Stimulated activated CD8-positive, alpha-beta memory T cell treated with anti-CD3 and anti-CD28 coated beads, Interleukin-2, amount 100 ng/mL, for 1 hour (primary cell): ENCODE measurements at places on chromosomes 1 and 21.

- DNase-seq, result no peak
These were observed 52.7 kb downstream of the PKN2 start for GRCh38 chr1:88736633-88737248.

GRCh38 chr1:53733975-53734649 is 4.9 kb downstream of the GLIS1 start:
- no peak for DNase-seq

DNA sequence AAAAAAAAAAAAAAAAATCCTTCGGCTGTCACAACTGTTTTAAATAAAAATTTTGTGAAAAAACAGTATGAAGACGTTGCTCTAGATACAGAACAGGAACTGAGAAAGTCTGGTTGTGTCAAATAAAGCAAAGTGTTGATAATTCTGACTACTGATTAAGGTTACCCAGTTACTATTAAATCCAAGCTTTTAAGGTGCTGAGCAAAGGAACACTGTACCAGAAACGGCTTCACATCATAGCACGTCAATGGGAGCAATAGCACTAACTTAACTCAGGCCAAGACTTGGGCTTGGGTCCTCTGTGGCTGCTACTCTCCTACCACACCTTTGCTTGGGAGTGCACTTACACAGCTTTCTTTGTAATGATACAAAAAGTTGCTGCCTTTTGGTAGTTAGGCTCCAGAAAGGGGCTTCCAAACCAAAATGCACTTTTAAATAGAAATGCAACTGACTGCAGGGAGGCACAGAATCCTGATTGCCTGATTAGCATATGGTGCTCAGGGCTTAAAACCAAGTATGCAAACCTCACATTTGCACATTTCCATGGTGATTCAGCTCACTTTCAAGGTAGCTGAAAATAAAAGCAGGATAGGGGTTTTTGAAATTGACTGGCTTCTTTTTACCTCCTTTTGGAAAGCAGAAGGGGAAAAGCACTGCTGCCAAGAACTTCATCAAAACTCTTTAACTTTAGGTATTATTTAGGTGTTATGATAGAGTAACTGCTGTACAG is 6.3 kb downstream of the MCL1 start:
- no peak for DNase-seq

GRCh38 chr1:21816602-21817302 is 4.7 kb downstream of the LDLRAD2 start:
- DNase-seq, result no peak

- no peak for DNase-seq
These were observed 15.5 kb upstream of the HMGB4 start for GRCh38 chr1:33848205-33848937.

GRCh38 chr1:1596493-1597274 is 3.3 kb downstream of the FNDC10 start:
- DNase-seq, result no peak

- DNase-seq, result no peak
These were observed 424.2 kb upstream of the VAMP3 start for GRCh38 chr1:7346600-7347570.

DNA sequence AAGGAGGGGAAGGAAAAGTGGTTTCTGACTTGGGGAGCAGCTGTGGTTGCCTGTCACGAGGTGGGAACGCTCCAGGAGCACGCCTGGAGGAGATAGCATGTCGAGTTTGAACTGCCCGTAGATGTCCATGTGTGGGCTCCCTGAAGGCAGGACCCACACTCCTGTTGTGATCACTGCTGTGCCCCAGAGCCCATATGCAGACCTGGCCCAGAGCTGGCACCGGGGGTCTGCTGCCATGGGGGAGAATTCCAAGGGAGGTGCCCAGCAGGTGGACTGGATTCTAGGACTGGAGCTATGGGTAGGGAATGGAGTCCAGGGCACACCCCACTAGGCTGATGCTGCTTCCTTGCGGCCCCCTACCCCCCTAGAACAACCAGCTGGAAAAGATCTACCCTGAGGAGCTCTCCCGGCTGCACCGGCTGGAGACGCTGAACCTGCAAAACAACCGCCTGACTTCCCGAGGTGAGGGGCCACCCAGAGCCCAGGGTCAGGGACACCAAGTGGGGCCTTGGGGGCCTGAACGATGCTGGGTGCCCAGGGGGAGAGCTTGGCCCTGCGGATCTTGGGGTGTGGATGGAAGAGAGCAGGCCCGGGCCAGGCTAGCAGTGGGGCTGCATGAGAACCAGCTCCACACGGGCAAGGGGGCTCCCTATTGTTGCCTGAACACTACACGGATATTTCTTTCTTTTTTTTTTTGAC is 9.3 kb downstream of the PODN start:
- DNase-seq, result no peak

DNA sequence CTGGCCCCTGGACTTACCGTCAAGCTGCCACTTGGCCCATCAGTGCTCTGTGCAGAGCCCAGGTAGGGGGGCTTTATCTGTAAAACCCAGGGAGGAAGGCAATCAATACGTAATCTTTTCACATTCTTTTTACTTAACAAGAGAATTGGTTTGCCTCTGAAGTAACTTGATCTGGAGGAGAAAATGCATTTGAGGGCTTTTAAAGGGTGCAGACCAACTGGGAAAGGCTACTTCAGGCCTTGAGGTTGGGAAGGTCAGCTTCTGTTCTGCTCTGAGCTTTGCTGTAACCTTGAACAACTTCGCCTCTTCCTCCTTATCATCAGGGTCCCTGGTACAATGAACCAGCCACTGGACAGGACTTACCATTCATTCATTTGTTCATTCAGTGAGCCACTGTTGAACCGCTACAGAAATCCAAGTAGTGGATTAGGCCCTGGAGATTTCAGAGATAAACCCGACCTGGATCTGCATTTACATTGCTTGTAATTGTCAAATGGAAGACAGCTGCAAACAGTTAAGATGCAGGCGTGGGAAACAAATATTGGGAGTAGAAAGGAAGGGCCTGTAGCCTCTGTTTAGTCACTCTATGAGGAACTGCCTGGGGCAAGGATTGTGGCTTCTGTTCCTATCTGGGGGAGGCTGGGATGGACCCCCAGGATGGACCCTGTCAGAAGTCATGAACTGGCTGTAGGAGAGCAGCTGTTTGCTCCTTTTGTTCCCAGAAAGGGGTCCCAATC is 90.9 kb downstream of the MAN1C1 start:
- no peak for DNase-seq

DNA sequence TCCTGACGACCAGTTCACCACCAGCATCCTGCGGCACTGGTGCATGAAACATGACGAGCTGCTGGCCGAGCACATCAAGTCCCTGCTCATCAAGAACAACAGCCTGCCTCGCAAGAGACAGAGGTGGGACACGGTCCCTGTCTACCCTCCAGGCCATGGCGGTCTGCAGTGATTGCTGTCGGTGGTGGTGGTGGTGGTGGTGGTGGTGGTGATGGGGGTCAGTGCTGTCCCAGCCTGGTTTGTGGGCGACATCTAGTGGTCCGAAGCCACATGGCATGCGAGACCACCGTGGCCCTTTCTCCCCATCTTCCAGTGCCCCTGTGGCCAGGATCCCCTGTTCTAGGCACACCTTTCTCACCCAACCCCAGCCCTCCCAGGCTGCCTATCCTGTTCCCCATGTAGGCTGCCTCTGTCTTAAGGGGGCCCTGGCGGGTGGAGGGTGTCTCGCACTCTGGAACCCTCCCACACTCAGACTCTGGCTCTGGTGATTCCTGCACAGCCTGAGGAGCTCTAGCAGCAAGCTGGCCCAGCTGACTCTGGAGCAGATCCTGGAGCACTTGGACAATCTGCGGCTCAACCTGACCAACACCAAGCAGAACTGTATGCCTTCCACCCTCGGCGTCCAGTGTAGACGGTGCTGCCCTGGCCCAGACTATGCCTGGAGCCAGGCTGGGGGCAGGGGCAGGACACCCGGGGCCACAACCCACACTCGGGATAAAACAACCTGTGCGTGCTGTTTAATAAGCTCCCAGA is 3.2 kb upstream of the SLC27A3 start:
- DNase-seq, result no peak

- peak; percentile 52 for DNase-seq
These were observed 61.0 kb downstream of the IER5 start for GRCh38 chr1:181149326-181150125.

GRCh38 chr1:63857478-63857877 is 83.7 kb downstream of the ROR1 start:
- DNase-seq, result no peak

- no peak for DNase-seq
These were observed 612.8 kb downstream of the LMO4 start for GRCh38 chr1:87941337-87941946.

DNA sequence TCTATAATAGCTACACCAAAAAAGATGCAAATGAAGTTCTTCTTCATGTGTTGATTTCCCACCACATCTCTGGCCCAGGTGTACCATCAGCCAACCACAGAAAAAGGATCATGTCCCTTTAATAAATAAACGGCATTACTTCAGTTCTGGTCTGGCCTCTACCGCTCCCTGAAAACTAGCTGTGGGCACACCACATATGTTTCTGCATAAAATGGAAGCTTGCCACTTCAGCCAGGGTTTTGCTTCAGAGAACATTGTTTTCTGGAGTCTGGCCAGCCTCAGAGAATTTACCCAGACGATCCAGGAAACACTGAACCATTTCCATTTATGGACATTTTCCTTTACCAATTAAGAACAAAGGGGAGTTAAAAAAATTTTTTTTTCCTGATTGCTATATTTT is 5.8 kb upstream of the LAMC2 start:
- no peak for DNase-seq

- DNase-seq, result no peak
These were observed 160.8 kb downstream of the DISP1 start for GRCh38 chr1:222975472-222976122.

GRCh38 chr1:231841616-231842344 is 215.2 kb downstream of the DISC1 start:
- no peak for DNase-seq

DNA sequence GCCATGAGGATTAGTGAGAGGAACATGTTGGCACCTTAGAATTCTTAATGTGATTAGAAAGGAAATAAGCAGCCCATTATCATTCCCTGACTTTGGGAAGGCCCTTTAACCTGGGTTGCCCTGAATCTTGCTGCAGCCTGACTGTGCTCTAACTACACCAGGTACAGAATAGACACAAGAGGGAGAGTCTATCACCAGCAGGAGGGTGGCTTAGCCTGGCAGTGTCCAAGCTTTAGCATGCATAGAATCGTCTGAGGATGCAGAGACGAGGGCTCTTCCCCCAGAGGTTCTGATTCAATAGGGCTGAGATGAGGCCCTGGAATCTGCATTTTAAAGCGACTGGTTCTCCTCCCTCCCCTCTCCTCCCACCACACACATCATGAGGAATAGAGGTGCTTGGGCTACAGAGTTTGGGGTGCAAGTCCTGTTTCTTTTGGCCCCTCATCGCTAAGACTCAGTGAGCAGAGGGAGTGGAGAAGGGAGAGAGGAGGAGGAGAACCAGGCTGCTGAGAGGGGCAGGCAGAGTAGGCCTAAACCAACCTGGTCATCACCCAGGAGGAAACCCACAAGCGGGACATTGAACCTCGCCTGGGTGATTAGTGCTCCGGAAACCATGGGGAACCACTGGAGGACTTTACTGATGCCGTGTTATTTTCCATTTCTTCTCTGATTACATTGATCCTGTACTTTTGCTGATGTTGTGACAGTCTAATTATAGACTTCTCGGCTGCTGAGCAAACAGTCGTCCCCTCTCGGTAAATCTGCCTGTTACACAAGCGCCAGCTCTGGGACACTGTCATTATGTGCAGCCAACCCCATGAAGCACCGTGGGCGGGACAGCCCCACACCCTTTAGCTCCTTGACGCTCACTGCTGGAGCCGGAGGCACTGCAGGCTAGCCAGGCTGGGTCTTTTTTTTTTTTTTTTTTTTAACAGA is 6.3 kb upstream of the TENT5C start:
- no peak for DNase-seq

- no peak for DNase-seq
These were observed 41.1 kb upstream of the CSF3R start for GRCh38 chr1:36523850-36524249.

DNA sequence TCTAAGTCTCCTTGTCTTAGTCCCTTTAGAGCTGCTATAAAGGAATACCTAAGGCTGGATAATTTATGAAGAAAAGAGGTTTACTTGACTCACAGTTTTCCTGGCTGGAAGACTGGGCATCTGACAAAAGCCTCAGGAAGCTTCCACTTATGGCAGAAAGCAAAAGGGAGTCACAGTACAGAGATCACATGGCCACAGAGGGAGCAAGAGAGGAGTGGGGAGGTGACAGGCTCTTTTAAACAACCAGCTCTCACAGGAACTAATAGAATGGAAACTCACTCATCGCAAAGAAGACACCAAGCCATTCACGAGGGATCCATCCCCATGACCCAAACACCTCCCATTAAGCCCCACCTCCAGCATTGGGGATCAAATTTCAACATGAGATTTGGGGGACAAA is 68.8 kb downstream of the DDAH1 start:
- no peak for DNase-seq

- no peak for DNase-seq
These were observed 21.6 kb downstream of the VPS13D start for GRCh38 chr1:12251442-12251841.

GRCh38 chr1:66415866-66416265 is 118.1 kb upstream of the SGIP1 start:
- no peak for DNase-seq

- DNase-seq, result no peak
These were observed 122.1 kb upstream of the ZNF648 start for GRCh38 chr1:182183606-182184005.

DNA sequence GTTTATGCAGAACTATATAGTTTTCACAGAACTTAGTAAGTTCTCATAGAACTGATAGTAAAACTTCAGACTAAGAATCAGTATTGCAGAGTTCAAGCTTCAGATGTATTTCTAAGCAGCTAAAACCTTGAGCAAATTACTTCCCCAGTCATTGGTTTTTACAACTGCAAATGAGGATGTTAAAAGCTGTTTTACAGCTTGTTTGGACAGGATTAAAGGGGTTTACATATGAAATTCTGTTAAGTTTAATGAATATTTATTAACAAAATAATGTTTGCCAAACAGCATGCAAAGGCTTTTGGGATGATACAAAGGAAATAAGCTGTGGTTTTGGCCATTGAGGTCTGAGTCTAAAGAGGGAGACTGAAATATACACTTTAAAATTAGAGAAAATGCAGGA is 39.1 kb downstream of the CRB1 start:
- DNase-seq, result no peak

GRCh38 chr1:192933744-192934143 is 124.9 kb downstream of the RGS2 start:
- DNase-seq, result no peak

GRCh38 chr1:204744107-204744779 is 58.7 kb upstream of the LRRN2 start:
- DNase-seq, result no peak

DNA sequence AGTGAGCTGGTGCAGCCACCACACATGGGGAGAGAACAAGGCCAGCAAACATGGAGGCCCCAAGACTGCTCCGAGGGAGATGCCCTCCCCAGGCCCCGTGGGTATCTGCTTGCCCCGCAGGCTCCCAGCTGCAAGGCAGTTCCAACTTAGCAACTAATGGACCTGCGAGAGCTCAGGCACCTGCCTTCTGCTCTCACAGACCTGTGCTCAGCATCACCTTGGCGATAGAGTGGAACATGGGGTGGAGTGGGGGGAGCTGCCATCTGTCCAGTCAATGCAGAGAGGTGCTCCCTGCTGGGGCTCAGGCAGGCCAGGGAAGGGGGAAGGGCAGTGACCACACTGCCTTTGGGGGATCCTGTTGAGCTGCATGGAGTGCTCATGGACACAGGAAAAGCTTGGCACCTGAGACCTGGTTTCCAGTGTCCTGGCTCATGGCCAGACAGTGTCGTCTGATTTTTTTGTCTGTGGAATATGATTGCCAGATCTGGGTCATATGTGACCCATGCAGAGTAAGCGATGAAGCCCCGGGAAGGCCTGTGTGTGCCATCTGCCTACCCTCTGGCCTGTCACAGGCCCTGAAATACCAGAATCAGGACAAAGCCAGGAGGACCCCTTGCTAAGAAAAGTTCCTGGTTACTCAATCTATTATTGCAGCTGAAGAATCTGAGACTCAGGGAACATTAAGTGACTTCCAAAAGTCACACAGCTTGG is 39.9 kb upstream of the TENT5C start:
- no peak for DNase-seq
